ENCODE measurements at places on chromosomes 2 and 18.

- no peak overlapping the region for H3K4me3 ChIP-seq
- H3K27ac ChIP-seq, result no peak overlapping the region
- no peaks in the 10 kb centered on the region for H3K4me1 ChIP-seq
- H3K27me3 ChIP-seq, result peaks cover 20% of the 10 kb centered on the region
- no peak for DNase-seq
Observed at GRCh38 chr18:46034230-46034629, 37.8 kb downstream of the PSTPIP2 start.

DNA sequence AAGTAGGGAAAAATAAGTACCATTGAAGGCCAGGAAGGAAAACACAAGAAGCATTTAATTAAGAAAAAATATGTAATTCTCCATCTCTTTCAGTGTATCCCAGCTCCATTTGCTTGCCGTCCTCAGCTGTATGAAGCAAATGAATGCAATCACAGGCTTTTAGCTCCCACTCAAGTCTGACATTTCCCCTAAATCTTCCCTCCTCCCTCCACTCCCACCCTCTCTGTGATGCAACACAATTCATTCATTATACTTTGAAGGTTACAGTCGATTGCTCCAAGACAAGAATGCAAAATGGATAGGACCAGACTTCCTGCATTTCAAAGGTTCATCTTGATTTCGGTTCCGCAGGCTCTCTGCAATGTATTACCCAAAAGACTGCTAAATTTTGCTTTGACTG, 172.7 kb upstream of the SERPINE2 start:
- DNase-seq, result no peak
- H3K4me3 ChIP-seq, result no peak overlapping the region
- no peak overlapping the region for H3K27ac ChIP-seq
- no peaks in the 10 kb centered on the region for H3K27me3 ChIP-seq

GRCh38 chr18:45249246-45249661, 366.0 kb upstream of the SLC14A2 start:
- H3K4me1 ChIP-seq, result no peaks in the 10 kb centered on the region
- H3K27me3 ChIP-seq, result no peaks in the 10 kb centered on the region
- no peaks in the 10 kb centered on the region for H3K36me3 ChIP-seq

DNA sequence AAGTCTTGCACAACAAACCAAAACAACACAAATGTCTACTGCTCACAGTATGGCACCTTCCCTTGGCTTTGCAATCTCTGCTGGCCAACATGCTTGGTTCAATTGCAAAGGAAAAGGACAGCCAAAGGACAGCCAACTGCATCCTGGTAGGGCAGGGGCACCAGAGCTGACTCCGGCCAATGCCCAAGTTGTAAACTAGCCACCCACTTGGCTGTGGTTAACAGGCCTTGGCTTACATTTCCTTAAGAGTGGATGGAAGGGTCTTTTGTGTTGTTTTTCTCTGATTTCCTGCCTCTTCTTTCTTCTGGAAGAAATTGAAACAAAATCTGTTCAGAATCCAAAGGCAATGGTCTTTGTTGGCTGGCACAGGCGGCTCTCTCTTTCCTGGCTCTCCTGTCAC, 119.1 kb upstream of the TRIB2 start:
- H3K27me3 ChIP-seq, result no peaks in the 10 kb centered on the region
- H3K27ac ChIP-seq, result no peak overlapping the region
- no peaks in the 10 kb centered on the region for H3K4me1 ChIP-seq
- H3K4me3 ChIP-seq, result no peak overlapping the region
- H3K36me3 ChIP-seq, result no peaks in the 10 kb centered on the region
- DNase-seq, result no peak

GRCh38 chr18:13973061-13973575, 57.8 kb upstream of the MC2R start:
- H3K4me1 ChIP-seq, result no peaks in the 10 kb centered on the region
- no peaks in the 10 kb centered on the region for H3K36me3 ChIP-seq
- no peak overlapping the region for H3K4me3 ChIP-seq

DNA sequence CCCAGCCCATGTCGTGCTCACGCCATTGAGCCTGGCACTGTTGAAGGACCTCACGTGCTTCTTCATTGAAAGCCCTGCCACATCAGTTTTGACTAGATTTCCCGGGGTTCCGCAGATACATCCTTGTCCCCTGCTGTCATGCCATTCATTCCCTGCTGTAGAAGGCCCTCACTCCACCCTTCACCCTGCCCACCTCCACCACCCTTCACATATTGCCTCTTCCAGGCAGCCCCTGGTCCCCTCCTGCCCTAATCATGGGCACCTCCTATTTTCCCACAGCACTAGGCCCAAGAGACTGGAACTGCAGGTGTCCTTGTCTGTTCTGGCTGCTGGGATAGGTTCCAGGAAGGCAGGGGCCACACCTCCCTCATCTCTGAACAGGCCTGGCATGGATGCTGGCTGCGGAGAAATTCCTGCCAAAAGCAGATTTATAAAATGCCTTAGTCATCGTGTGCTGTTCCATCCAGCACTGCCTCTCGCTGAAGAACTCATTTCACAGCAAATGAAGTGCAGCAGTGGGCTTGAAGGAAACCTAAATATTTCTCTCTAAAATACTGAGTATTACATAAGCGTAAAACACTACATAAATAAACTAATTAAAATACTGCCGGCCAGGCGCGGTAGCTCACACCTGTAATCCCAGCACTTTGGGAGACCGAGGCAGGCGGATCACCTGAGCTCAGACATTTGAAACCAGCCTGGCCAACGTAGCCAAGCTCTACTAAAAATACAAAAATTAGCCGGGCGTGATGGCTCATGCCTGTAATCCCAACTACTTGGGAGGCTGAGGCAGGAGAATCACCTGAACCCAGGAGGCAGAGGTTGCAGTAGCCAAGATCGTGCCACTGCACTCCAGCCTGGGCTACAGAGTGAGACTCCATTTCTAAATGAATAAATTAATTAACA, 38.4 kb downstream of the EIF4E2 start:
- no peaks in the 10 kb centered on the region for H3K36me3 ChIP-seq
- DNase-seq, result no peak
- peaks cover 8% of the 10 kb centered on the region for H3K4me1 ChIP-seq
- no peak overlapping the region for H3K4me3 ChIP-seq
- H3K27me3 ChIP-seq, result no peaks in the 10 kb centered on the region
- no peak overlapping the region for H3K27ac ChIP-seq

- no peaks in the 10 kb centered on the region for H3K36me3 ChIP-seq
- no peaks in the 10 kb centered on the region for H3K27me3 ChIP-seq
- H3K4me3 ChIP-seq, result no peak overlapping the region
- H3K4me1 ChIP-seq, result no peaks in the 10 kb centered on the region
- DNase-seq, result no peak
- H3K27ac ChIP-seq, result no peak overlapping the region
Observed at GRCh38 chr2:137138263-137138662, 372.9 kb downstream of the THSD7B start.

DNA sequence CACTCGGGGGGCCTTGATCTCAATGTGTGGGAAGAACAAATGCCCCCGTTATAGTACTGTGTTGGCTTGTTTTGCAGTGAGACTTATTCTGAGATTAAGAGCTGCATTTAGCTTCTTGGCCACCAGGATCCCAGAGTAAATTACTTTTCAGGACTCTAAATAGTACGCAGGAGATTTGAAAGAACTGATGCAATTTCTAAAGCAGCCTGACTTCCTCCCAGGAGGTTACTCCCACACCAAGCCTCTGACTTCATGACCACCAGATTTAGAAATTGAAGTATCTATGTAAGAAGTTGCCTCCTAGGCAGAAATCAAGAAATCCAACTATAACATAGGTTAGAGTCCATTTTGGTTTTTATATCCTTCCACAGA, 67.0 kb downstream of the FEZ2 start:
- no peaks in the 10 kb centered on the region for H3K27me3 ChIP-seq
- peaks cover 6% of the 10 kb centered on the region for H3K36me3 ChIP-seq

DNA sequence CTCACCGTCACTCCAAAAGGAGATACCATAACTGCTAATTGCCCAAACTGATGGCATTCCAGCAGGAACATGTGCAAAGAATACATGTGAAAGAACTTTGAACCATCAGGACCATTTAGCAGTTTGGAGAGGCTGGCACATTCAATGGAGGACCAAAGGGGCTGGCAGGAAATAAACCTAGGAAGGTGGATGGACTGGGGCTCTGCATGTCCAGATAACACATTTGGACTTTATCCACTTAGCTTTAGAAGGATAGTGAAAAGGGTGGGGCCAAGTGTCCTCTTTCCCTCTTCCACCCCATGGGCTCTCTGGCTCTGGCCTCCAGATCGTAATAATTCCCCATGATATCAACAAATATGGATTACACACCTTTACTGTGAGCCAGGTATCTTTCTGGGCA, 80.0 kb upstream of the STPG4 start:
- H3K4me3 ChIP-seq, result no peak overlapping the region
- DNase-seq, result no peak
- peaks cover 32% of the 10 kb centered on the region for H3K4me1 ChIP-seq

GRCh38 chr2:193276988-193277387, 1082.3 kb upstream of the TMEFF2 start:
- no peaks in the 10 kb centered on the region for H3K36me3 ChIP-seq
- H3K4me1 ChIP-seq, result no peaks in the 10 kb centered on the region
- no peak overlapping the region for H3K27ac ChIP-seq

DNA sequence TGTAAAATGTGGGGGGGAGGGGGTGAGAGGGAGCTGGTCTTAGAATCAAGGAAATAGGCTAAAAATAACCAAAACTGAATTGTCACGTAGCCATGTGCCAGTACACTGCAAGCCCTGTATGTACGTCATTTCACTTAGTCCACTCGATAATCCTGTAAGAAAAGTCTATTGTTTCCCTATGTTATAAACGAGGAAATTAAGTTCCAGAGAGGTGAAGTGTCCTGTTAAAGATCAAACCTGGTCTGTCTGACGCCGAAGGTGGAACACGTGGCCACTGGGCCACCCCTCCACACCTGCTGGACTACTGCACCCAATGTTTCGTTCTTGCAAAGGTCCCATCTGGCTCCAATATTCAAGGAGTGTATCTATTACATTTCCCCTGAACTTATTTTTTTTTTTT, 29.6 kb downstream of the TFCP2L1 start:
- H3K36me3 ChIP-seq, result no peaks in the 10 kb centered on the region
- no peak for DNase-seq
- no peaks in the 10 kb centered on the region for H3K4me1 ChIP-seq
- H3K27ac ChIP-seq, result no peak overlapping the region
- no peaks in the 10 kb centered on the region for H3K27me3 ChIP-seq

- H3K27me3 ChIP-seq, result no peaks in the 10 kb centered on the region
- no peak overlapping the region for H3K4me3 ChIP-seq
- no peak overlapping the region for H3K27ac ChIP-seq
- H3K36me3 ChIP-seq, result no peaks in the 10 kb centered on the region
- DNase-seq, result peak; percentile 90
Observed at GRCh38 chr18:6920099-6920955, 190.8 kb downstream of the ARHGAP28 start.

GRCh38 chr2:10897956-10898355, 13.8 kb upstream of the KCNF1 start:
- no peaks in the 10 kb centered on the region for H3K36me3 ChIP-seq
- H3K27ac ChIP-seq, result no peak overlapping the region
- peaks cover 4% of the 10 kb centered on the region for H3K4me1 ChIP-seq

DNA sequence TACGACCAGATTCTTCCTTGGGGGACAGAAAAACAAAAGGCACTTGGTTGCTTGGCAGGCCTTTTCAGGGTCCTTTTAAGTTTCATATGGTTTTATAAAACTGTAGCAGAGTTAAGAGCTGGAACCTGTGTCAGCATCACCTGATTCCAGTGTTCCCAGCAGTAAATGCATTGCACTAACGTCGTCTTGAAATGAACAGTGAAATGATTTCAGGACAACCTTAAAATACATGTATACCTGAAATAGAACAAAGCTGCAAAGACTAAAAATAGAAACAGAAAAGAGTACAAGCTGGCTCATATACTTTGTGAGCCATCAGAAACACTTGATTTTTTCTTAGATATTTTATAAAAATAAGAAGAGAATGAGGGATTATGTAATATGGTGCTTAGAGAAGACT, 51.9 kb downstream of the ACSL3 start:
- peak overlapping the region; percentile 10 for H3K27ac ChIP-seq
- H3K4me1 ChIP-seq, result peaks cover 36% of the 10 kb centered on the region
- H3K36me3 ChIP-seq, result no peaks in the 10 kb centered on the region

DNA sequence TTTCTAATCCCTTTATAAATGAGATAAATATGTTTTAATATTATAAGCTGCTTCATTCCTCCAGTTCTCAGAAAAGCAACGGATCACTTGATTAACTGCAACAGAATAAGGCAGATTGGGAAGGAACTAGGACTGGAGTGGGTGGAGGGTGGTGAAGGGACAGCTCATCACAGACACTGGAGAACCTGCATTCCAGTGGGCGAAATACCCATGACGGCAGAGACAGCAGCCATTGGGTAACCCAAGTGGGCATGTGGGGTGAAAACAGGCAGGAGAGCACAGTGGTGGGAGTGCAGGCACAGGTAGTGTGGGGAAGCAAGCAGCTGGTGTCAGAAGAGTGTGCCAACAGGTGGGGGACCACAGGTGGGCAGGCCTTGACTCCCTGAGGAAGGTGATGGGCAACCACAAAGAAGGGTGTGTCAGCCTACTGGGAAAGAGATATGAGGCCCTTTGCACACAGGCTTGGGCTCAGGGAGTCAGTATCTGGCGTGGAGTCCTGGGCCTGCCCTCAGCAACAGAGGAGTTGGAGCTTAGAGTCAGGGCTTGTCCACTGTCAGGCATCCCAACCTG, 27.2 kb downstream of the DPYSL5 start:
- no peak overlapping the region for H3K4me3 ChIP-seq
- peaks cover 41% of the 10 kb centered on the region for H3K27me3 ChIP-seq
- no peaks in the 10 kb centered on the region for H3K36me3 ChIP-seq
- no peaks in the 10 kb centered on the region for H3K4me1 ChIP-seq
- no peak for DNase-seq
- no peak overlapping the region for H3K27ac ChIP-seq

DNA sequence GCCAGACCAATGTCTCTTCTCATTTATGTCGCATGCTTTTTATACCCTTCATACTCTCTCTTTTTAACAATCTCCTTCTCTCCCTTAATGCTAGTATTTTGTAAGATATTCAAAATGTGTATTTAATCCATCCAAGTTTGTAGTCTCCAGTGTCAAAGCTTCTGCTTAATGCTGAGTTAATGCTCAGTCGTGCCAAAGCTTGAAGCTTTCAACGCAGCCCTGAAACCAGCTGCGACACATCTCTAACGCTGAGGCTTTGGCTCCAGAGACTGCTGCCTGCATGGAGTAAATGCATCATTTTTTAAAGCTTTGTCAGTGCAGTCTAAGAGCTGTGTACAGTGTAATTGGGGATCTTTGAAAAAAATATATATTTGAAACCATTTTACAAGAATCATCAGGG, 2108.8 kb upstream of the PIK3C3 start:
- no peak for DNase-seq
- H3K27ac ChIP-seq, result no peak overlapping the region
- no peaks in the 10 kb centered on the region for H3K36me3 ChIP-seq
- no peak overlapping the region for H3K4me3 ChIP-seq
- H3K4me1 ChIP-seq, result peaks cover 8% of the 10 kb centered on the region
